ENCODE measurements at places on chromosomes 7 and 10.

- no peak for DNase-seq
Measured at GRCh38 chr7:1268076-1268815, 35.6 kb downstream of the UNCX start.

DNA sequence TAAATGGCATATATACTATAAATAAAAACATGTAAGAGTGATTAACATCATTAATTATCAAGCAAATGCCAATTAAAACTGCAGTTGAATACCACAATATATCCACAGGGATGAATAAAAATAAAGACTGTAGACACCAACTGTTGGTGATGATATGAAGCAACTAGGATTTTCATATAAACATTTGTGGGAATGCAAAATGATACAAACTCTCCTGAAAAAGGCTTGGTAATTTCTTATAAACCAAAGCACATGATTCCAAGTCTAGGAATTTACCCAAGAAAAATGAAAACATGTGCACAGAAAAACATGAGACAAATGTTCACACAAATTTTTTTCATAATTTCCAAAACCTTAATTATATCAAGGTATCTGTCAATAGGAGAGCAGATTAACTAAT is 448.1 kb downstream of the ETV1 start:
- no peak for DNase-seq

GRCh38 chr10:60899266-60899665 is 44.7 kb downstream of the RHOBTB1 start:
- DNase-seq = no peak

GRCh38 chr7:127905021-127905420 is 126.2 kb downstream of the LRRC4 start:
- no peak for DNase-seq

DNA sequence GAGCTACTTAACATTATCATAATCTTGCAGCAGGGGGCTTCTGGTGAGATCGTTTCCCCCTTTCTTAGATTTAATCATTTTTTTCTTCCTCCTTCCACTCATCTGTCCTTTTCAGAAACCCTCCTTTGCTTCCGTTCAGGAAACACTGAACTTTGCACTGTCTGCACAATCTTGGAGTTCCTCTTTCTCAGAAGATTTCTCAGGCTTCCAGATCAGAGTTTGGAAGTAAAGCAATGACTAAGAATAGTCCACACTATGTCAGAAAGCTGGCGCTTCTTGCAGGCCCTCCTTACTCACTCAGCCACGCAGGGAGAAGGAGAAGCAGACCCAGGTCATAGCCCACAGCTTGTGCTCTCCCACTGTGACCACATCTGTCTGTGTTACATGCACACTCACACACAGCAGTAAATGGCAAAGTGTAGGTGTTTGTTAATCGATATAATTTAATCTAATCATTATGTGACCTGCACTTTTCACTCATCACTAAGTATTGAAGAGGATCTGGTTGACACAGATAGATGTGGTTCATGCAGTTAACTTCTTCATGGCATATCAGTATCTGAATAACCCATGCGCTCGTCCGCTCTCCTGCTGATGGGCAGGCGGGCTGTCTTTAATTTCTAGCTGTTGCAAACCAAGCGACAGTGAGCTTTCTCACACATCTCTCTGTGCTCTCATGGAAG is 30.2 kb downstream of the ALOX5 start:
- DNase-seq = no peak

DNA sequence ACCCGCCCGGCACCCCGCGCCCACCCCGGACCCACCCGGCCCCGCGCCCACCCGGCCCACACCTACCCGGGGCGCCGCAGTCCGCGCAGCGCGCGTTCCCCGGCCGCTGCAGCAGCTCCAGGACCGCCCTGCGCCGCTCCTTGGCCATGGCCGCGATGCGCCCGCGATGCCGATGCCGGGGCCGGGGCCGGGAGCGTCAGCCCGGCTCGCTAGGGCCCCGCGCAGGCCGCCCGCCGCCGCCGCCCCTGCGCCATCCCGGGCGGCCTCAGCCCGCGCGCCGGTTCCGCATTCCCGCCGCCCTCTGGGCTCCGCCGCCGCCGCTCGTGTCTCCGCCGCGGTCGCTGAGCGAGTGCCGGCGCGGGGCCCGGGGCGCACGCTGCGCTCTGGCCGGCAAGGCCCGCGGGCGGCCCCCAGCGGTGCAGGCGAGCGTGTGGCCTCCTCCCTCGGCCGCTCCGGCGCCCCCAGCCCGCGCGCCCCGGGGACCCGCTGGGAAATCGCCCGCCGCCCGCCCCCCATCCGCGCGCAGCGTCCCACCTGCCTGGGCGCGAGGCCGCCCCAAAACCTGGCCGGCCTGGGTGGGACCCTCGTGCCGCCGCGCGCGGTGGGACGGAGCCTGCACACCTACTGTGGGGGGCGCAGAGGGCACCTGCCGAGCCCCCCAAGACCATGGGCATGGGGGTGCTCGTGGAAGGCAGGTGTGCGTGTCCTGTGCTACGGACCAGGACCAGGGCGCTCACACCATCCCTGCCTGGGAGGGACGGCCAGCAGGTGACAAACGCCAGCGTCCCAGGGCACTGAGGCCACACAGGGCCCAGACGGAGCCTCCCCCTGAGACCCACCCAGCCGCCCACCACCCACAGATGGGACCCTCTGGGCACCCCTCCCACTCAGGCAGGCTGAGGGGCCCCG is at the start of gene ADAP1:
ADAP1 (minus strand) TSS at position 351 of the 909 bp plus-strand sequence; CDS start at position 148, 203 bp downstream.
- no peak for DNase-seq

- no peak for DNase-seq
Measured at GRCh38 chr10:76787746-76788451, 849.7 kb downstream of the KCNMA1 start.

GRCh38 chr10:97127509-97127908 is 58.2 kb downstream of the SLIT1 start:
- DNase-seq = no peak

DNA sequence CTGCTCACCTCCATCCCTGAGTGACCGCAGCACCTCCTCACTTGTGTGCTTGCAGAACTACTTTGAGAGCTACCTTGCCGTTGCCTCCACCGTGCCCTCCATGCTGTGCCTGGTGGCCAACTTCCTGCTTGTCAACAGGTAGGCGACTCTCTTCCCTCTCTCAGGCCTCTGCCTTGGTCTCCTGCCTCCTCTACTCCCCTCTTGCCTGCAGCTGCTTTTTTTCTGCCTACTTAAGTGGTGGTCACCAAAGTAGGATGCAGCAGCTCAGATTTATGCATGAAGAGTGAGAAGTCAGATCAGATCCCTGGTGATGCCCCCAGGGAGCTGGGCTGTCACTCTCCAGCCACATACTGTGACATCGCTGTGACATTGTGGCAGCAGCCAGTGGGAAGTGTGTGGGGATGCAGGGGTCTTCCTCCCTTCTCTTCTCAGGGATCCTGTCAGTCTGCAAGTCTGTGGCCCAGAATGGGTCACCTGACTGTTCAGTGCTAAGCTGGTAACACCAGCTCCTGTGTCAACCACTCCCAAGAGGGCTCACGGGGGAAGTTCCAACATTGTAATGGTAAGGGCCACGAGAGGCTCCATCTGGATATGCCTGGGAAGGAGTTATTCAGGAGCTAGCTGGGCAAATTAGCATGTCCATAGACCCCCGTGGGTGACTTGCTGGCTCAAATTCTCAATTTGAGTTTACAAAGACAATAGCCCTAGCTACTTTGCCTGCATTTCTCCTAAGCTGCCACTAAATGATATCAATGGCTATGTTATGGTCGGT is 25.3 kb downstream of the SLC29A3 start:
- DNase-seq = no peak

GRCh38 chr10:123013456-123014419 is 4.9 kb downstream of the ACADSB start:
- DNase-seq = no peak
